ENCODE measurements at places on chromosomes 13 and 19. TPM values are rescaled to one million over a fixed set of nuclear protein-coding genes. Genes with fewer than 3 reads are reported as not detected.

DNA sequence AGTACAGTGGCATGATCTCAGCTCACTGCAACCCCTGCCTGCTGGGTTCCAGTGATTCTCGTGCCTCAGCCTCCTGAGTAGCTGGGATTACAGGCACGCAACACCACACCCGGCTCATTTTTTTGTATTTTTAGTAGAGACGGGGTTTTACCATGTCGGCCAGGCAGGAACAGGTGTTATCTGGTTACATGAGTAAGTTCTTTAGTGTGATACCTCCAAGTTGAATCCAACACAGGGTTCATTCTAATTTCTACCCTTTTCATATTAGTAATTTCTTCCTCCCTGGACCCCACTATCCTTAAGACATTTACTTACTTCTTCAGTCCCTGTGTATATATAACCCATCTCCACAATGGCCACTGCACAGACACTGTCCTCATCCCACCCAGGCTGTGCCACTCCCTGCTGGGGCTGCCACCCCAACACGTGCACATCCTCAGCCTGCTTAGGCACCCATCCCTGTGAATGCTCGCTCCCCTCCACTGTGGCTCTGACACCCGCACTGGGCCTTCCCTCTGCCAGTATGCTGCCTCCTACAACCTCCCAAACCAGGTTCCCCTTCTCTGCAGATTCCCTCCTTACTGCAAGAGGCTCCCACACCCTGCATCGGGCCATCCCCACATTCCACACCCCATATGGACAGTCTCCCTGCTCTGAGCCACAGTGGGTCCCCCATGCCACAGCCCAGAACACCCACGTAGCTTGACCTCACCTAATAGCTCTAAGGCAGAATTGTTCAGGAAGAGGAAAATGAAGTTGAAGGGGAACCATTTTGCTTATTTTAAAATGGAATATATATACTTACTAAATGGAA lies 147.1 kb downstream of the TBC1D4 start:
- no peak for DNase-seq

GRCh38 chr19:38004521-38005223 lies 97.7 kb downstream of the SIPA1L3 start:
- peak; percentile 69 for DNase-seq

DNA sequence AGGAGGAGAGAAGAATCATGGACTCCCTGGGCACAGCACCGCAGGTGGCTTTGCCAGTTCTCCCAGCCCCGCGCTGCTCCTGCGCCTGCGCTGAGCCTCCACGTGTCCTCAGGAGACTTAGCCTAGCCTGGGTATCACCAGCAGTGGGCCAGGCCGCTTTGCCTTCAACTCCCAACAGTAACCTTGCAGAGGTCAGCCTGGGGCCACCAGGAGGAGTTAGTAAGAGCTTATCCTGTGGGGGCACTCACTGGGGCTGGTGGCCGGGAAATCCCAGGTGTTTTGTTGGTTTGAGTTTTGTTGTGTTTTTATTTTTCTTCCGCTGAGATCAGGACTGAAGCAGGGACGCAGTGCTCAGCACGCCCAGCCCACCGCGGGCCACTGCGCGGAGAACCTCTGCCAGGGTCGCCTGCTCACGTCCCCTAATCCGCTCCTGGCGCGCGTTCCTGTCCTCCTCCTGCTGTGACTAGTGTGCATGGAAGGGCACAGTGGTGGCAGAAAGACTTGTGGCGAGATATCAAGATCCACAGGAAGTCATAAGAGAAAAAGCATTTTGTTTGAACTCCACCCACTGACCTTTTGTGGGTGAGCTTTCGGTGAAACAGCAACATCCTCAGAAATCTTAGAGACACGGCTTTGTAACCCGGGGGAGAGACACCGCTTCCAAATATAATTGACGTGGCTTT lies 207.4 kb upstream of the RFC3 start:
- no peak for DNase-seq

GRCh38 chr19:8399681-8400188 lies 9.6 kb downstream of the RAB11B start:
- no peak for DNase-seq

DNA sequence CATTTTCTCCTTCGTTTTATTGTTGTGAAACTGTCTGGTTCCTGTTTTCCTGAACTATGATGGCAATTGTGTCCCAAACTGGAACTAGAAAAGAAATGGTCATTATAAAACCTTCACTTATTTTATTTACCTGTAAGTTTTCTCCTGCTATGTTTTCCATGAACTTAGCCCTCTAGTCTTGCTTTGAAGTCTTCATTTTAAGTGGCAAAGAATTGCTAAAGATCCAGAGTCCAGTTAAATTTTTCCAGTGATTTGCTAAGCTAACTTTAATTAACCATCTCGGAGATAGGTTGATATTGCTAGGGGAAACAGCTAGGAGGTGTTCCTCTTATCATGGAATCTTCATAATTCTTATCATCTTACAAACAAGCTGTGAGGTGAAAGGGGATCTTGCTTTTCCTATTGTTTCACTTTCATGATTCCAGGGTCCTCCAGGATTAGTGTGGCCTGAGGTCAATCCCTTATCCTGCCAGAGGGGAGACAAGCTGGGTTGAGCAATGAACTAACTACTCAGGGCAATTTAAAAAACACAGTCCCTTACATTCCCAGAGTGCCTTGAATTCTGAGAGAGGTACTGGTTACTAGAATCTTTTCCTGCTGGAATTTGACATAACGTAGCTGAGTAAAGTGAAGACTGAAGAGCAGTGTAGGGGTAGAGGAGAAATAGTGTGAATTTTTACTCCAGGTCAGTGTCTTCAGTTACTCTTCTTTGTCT lies 112.5 kb downstream of the ESD start:
- no peak for DNase-seq

- DNase-seq, result no peak
These were observed 688 bp downstream of the ZFP36 start for GRCh38 chr19:39407410-39407659.

DNA sequence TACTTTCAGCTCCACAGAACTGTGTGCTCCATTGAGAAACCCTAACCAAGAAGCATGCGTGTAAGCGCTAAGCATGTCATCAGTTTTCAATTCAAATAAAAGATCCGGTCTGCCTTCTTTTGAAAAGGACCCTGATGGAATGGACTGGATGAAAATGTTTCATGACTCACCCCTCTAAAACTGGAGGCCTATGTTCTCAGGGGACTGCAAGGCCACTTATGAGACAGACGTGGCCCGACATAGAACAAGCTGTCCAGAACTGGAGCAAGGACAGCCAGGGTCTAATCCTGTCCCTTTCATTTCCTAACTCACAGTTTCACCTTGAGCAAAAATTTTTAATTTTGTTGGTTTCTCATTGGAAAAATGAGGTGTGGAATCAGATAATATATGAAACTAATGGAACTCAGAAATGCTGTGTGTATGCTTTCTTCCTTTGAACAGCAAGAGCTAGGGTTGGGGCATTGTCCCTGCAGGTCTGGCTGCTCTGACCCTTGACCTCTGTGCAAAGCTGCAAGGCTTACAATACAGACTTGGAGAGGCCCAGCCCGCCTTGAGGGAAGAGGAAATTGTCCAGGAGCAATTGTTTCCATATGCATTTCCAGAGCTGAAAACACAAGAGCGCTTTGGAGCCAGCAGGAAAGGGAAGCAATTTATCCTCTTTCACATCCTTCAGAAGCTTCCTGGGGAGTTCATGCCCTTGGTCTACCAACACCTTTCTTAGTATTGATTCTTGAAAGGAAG lies 553.4 kb upstream of the KLF12 start:
- DNase-seq, result no peak

DNA sequence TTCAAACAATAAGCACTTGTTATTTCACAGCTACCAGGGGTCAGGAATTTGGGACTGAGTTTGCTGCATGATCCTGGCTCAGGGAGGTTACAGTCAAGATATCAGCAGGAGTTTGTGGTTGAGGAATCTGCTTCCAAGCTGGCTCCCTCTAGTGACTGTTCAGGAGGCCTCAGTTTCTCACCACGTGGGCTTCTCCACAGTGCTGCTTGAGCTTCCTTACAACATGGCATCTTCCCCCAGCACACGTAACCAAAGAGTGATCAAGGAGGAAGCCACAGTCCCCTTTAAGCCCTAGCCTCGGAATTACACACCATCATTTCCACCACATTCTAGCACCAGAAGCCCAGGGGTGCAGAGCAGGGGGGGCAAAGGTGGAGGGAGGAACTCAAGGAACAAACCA lies 28.8 kb downstream of the CELF5 start:
- DNase-seq, result no peak

GRCh38 chr19:44657211-44657921 lies 13.7 kb downstream of the PVR start:
- no peak for DNase-seq

- DNase-seq, result no peak
These were observed 13.8 kb downstream of the LILRB1 start for GRCh38 chr19:54644056-54644455.

DNA sequence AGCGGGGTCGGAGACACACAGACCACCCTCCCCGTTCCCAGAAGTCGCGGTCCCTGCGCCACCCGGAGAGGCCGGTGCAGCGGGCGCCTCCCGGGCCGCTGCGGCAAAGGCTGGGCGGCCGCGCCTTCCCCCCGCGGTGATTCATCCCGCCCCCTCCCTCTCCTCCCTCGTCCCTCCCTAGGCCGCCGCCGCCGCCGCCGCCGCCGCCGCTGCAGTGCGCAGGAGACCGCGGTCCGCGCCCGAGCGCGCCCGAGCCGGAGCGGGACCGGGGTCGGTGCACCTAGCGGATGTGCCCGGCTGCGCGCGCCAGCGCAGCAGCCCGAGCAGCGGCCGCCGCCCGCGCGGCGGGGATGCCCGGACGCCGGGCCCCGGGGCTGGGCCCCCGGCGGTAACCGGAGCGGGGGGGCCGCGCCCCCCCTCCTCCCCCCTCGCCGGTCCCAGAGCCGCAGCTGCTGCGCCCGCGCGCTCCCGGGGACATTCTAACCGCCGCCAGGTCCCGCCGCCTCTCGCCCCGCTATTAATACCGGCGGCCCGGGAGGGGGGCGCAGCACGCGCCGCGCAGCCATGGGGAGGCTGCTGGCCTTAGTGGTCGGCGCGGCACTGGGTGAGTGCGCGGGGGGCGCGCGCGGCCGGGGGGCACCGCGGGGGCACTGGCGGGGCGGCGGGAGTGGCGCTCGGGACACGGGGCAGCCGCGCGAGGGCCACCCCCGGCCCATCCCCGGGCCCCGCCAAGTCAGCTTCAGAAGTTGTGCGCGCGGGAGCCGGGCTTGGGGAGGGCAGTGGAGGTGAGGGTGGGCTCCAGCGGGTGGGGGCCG lies at the start of gene SCN1B:
TSS of gene SCN1B (plus strand) at position 214 of the 815 bp plus-strand sequence. CDS start at position 565, 351 bp downstream.
- peak; percentile 89 for DNase-seq

DNA sequence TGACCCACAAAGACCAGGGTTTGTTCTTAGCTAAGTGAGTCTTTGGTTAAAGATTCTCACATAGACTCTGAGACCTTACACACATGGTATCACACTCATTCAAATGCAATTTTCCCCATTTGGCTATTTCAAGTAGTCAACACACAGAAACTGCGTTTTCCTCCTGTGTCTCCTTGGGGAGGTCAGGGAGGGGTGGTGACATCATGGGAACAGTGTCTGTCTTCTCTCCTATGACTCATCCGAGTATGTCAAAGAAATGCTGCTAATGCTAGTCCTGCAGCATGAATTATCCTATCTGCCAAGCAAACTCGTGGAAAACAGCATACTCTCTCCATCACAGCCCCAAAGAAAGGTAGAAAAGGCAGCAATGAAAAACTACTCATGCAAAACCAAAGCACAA lies 100.2 kb downstream of the ENOX1 start:
- DNase-seq, result no peak

DNA sequence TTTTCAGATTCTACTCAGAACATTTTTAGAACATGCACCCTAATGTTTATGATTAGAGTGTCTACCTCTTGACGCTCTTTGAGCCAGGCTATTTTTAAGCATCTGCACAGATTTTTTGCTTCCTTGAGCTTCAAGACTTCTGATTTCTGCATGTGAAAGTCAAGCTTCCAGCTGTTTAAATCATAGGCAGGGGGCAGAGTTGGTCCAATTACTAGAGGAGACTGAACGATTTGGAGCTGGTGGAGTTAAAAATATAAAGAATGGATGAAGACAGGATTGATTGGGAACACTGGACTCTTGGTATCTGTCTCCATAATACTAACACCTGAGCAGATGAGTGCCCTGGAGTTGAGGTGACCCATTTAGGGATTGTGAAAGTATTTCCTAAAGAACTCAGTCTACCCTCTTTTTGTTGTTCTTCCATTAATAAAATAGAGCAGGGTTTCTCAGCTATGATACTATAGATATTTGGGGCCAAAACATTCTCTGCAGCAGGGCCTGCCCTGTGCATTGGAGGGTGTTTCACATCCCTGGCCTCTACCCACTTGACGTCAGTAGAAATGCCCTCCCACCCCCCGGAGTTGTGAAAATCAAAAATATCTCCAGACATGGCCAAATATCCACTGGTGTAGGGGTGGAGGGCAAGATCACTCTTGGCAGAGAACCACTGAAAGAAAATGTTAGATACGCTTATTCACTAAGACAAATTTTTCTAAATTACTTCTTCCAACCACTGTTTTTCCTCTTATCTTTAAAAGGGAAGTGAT lies 160.1 kb downstream of the COG6 start:
- no peak for DNase-seq

DNA sequence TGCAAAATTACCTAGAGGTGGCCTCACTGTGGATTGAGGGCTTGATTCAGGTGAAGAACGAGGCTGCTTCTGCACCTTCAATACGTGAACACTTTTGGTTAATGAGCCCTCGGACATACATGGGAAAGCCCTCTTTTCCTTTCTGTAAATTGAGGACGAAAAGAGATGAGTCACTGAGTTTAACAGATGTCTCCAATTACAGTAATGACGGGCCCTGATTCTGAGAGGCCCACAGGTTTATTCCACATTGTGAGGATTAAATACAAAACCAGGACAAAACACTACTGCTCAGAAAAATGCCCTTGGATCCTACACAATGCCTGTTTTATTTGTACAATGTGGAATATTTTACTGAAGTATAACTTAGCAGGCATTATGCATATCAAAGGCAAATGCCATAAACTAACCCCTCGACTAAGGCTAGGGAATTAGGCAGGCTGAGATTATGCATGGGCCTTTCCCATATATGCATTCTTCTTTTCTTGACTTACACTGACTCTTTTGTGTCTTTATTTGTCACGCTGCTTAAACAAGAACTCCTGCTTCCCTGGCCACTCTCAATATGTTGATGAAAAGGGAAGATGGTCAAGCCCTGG lies 819.9 kb downstream of the OLFM4 start:
- no peak for DNase-seq

- DNase-seq, result no peak
These were observed 6.0 kb downstream of the WDR18 start for GRCh38 chr19:990119-990571.

- no peak for DNase-seq
These were observed 6.9 kb upstream of the MEF2B start for GRCh38 chr19:19176950-19177349.

- DNase-seq, result no peak
These were observed 4.8 kb upstream of the DACH1 start for GRCh38 chr13:71871844-71872243.

- peak; percentile 33 for DNase-seq
These were observed 2.9 kb upstream of the NTF4 start for GRCh38 chr19:49067554-49067953.

Gene RNF6
- total RNA-seq, result 22.8 TPM

Gene CARM1
- 18.8 TPM for total RNA-seq

Gene JOSD2
- total RNA-seq, result 6.9 TPM

Gene FSD1
- total RNA-seq, result 38.7 TPM

Gene NCCRP1
- not detected for total RNA-seq

Gene TIMM44
- 26.9 TPM for total RNA-seq

Gene CFAP97D2
- not detected for total RNA-seq
